ENCODE measurements at places on chromosomes 4 and X. TPM values are rescaled to one million over a fixed set of nuclear protein-coding genes. Genes with fewer than 3 reads are reported as not detected.

The BST1 gene
- 9.5 TPM for total RNA-seq

The GAGE12C gene
- not detected for total RNA-seq

The RGN gene
- 7.3 TPM for total RNA-seq

The FAM47A gene
- total RNA-seq, result not detected

The IQSEC2 gene
- 10.7 TPM for total RNA-seq

The CENPVL1 gene
- total RNA-seq, result not detected

The MAGEC1 gene
- total RNA-seq, result not detected

The OFD1 gene
- total RNA-seq, result 8.1 TPM

The SLIT2 gene
- 12.1 TPM for total RNA-seq

The MAGEA2 gene
- total RNA-seq, result not detected

The HCFC1 gene
- 40.8 TPM for total RNA-seq

The PABPC1L2A gene
- not detected for total RNA-seq

The GASK1B gene
- total RNA-seq, result 56.9 TPM

The HSFX2 gene
- total RNA-seq, result not detected

The FGFBP1 gene
- total RNA-seq, result not detected

The TCEAL6 gene
- total RNA-seq, result not detected

The KLB gene
- 0.11 TPM for total RNA-seq

The RNF128 gene
- total RNA-seq, result 0.55 TPM

The FRG2 gene
- not detected for total RNA-seq

The SLC10A4 gene
- not detected for total RNA-seq

The OPRPN gene
- total RNA-seq, result not detected

The CLDN2 gene
- total RNA-seq, result not detected

The FUNDC2 gene
- total RNA-seq, result 178 TPM

The TMPRSS11F gene
- not detected for total RNA-seq

The KIF4A gene
- total RNA-seq, result 0.08 TPM
